ENCODE measurements at places on chromosomes 12 and 14.

DNA sequence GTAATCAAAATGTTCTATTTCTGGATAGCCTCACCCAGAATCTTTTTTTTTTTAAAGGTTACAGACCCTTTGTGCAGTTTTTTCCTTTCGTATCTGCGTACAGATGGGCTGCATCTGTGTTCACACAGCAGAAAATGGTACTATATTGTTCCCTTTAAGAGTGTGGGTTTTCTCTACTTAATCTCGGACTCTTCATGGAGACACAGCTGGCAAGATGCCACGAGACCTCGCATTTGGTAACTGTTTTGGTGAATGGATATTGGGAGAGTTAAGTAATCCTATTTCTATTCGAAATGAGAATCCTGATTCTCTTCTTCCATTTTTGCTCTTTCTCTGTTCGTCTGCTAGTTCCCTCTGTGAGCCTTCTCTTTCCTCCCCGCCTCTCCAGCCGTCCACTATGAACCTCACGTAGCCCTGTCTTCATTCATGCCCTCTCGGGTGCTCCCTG, 85.7 kb downstream of the SAMD4A start:
- DNase-seq, result no peak

DNA sequence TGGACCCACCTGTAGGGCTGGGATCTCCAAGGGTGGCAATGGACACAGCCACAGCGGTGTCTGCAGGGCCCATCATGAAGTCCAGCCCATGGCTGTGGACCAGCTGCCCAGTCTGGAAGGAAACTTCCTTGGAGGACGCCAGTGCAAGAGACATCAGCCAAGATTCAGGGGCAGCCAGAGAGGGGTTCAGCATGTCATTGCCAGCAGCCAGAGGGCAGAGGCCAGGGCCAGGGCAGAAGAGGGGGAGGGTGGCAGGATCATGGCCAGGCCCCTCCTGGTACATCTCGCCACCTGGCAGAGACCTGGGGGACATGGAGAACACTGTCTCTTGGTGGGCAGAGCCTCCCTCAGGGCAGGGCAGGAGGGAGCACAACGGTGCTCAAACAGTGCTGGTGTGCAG, 10.2 kb downstream of the ANHX start:
- no peak for DNase-seq

DNA sequence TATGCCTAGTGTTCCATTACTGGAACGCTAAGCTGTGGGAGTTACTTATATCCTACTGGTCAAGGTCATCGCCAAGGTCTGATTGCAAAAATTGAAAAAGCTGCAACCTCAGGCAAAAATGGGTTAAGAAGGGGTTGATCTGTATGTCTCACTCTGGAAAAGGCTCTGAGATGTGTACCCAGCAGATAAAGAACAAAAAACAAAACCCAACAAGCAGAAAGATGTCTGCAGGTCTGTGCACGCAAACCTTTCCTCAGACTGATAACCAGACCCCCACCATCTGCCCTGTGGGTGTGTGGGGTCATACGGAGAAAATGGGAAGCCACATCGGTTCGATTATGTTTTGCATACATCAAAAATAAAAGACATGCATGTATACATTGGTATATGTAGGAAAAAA, 56.4 kb downstream of the TESC start:
- DNase-seq, result no peak

- DNase-seq, result no peak
Measured at GRCh38 chr12:120468325-120468820, 1.2 kb downstream of the SRSF9 start.

- no peak for DNase-seq
Measured at GRCh38 chr12:52903285-52903854, 1.5 kb downstream of the KRT8 start.

DNA sequence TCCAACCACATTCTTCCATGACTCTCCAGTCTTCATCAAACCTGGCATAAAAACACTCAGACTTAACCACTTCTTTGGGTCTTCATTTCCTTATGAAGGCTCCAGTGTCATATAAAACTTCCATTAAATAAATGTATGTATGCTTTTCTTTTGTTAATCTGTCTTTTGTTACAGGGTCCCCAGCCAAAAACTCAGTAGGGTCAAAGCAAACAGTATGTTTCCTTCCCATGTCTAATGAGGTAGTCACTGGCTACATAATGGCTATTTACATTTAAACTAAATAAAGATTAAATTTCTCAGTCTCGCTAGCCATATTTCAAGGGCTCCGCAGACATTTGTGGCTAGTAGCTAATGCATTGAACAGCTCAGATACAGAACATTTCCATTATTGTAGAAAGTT, 40.1 kb upstream of the STAB2 start:
- DNase-seq, result no peak

- DNase-seq, result no peak
Measured at GRCh38 chr12:45416126-45416525, 200.2 kb downstream of the ANO6 start.

DNA sequence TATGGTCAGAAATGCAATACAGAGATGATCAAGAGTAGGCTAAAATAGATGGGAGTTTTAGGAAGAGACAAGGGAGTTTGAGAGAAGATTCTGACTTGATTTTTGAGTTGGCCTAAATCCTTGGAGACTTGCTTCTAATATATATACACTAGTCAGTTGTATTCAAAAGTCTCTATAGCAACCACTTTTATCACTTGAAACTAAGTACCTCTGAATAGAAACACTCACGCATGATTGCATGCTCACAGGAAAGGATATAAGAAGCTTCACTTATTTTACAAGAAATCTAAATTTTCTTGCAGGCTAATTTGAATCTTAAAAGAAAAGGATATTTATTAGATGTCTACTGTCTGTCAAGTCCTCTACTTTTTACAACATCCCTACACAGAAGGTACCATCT, 316.8 kb downstream of the SNAPC1 start:
- no peak for DNase-seq

- no peak for DNase-seq
Measured at GRCh38 chr12:122523846-122524718, 2.7 kb downstream of the RSRC2 start.

DNA sequence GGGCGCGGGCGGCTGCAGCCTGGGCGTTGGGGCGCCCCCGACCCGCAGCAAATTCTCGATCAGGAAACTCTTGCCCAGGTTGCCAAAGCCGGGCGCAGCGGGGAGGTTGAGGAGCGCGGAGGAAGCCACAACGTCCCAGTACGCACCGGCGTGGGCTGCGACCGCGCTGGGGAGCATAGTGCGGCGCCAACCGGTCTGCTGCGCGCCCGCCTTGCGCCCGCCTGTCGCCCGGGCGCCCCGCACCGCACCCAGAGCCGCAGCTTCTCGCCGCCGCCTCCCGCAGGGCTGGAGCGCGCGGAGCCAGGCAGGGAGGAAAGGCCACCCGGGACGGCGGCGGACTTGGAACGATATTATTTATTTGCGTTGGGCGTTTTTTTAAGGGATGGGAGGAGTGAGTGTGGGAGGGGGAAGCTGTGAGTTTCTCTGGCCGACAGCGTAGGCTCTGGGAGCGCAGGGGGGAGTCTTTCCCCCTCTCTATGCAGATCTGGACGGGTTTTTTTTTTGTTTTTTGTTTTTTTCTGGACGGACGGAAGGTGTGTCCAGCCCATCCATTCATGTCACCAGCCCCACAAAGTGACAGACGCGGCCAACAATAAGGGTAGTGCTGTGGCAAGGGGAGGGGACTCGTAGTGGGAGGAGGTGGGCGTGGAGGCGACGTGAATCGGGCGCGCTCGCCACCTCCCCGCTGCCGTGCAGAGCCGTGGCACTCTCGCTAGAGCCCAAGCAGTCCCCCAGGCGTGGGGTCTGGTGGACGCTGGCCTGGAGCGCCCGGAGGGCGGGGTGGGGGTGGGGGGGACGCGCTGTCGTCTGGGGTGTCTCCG, at the start of gene DBX2:
DBX2 (minus strand) TSS at position 349 of the 821 bp plus-strand sequence; CDS start at position 177, 172 bp downstream.
- no peak for DNase-seq

- DNase-seq, result no peak
Measured at GRCh38 chr12:1170411-1170810, 179.4 kb downstream of the ERC1 start.

GRCh38 chr12:57591782-57592325, 862 bp downstream of the PIP4K2C start:
- DNase-seq, result no peak

DNA sequence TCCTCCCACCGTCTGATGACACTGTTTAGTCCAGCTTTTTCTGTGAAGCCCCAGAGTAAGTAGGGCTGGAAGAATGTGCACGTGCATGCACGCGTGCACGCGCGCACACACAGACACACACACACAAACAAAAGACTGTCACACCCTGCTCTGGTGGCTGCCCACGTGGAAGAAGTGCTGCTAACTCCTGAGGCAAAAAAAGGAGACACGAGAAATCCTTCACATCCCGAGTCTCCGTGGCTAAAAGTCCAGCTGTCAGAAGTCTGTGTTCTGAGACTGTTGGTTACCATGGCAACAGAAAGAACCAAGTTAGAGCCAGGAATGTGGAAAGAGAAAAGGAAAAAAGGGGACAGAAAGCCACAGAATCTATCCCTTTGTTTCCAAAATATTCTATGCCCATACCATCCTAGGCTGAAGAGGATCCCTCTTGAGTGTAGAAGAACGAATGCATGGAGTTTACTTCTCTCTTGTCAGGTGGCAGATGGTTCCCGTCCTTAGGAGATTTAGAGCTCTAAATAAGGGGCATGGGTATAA, 1.6 kb upstream of the C12orf71 start:
- no peak for DNase-seq

DNA sequence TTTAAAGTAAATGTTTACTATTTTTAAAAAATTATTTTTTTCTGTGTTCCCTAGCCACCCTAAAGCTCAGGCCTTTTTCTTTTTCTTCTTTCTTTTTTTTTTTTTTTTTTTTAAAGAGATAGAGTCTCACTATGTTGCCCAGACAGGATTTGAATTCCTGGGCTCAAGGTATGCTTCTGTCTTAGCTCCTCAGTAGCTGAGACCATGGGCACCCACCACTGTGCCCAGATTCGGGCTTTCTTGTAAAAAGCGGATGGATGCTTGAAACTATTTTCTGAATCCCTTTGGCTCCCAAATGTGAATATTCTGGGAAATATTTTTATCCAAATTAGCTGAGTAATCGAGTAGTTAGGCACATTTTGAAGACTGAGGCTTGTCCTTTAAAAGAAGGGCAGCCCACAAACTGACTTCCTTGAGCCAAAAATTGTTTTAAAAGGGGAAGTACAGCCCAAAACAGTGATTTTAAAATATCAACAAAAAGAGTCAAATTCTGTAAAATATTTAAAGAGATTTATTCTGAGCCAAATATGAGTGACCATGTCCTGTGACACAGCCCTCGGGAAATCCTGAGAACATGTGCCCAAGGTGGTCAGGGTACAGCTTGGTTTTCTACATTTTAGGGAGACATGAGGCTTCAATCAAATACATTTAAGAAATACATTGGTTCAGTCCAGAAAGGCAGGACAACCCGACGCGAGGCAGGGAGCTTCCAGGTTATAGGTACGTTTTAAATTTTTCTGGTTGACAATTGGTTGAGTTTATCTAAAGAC, 28.8 kb upstream of the HIGD1C start:
- DNase-seq, result no peak

GRCh38 chr12:62640910-62641448, 174.4 kb downstream of the MON2 start:
- DNase-seq, result no peak

DNA sequence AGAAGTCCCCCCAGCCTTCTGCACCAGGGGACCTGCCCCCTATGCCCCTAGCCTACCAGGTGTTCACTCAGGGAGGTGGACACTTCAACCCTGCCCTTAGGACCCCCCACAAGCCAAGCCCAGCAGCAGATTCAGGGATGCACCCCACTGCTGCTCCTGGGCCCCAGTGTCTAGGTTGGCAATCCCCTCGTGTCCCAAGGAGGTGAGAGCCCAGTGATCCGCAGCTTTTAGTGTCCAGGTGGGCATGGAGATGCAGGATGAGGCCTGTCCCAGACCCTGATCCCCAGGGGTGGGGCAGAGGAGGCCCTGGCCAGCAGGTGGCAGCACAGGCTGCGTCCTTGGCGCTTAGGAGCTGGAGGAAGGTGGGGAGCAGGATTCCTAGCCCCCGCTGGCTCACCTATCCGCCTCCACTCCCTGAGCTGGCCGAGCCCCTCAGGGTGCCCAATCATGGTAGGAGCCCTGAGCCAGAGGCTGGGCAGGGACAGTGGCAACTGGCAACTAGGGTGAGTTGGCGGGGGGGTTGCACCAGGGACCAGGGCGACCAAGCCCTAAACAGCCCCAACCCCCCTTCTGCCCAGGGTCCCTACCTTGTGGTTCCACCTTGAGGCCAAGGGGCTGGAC, 4.1 kb downstream of the CKB start:
- no peak for DNase-seq

- no peak for DNase-seq
Measured at GRCh38 chr12:124174451-124175348, 120.2 kb upstream of the RFLNA start.

- DNase-seq, result no peak
Measured at GRCh38 chr14:64800000-64800399, 79.7 kb downstream of the SPTB start.

DNA sequence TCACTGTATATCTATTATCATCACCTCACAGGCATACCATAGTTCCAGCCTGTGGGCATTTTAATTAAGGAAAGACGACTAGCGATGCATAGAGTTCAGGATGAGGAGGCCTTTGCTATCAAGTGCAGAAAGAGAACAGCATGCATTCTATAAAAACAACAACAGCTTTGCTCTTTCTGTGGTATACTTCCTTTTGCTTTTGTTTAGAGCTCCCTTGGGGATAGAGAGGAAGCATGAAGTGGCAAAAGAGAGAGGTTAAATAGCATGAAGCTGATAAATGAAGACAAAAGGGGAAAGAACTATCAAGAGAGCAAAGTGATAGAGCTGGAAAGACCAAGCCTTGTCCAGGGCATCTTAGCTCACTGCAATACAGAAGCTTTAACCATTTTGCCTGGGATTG, 23.5 kb downstream of the IFNG-AS1 start:
- no peak for DNase-seq

GRCh38 chr14:76352639-76353281, 23.2 kb upstream of the ESRRB start:
- no peak for DNase-seq

- peak; percentile 35 for DNase-seq
Measured at GRCh38 chr14:55807053-55807880, 227.3 kb downstream of the KTN1 start.

GRCh38 chr12:119994892-119995658, 6.0 kb downstream of the BICDL1 start:
- DNase-seq, result no peak

GRCh38 chr12:78886719-78887407, 22.3 kb downstream of the SYT1 start:
- no peak for DNase-seq

- DNase-seq, result no peak
Measured at GRCh38 chr12:88472775-88473174, 107.5 kb downstream of the KITLG start.

- no peak for DNase-seq
Measured at GRCh38 chr12:2826721-2827515, 7.9 kb downstream of the NRIP2 start.

GRCh38 chr12:121128908-121129810, 3.5 kb upstream of the P2RX7 start:
- DNase-seq, result peak; percentile 52
